ENCODE measurements at places on chromosomes 6 and 20.

GRCh38 chr6:85771925-85772430, 129.3 kb upstream of the SYNCRIP start:
- no peak for DNase-seq

DNA sequence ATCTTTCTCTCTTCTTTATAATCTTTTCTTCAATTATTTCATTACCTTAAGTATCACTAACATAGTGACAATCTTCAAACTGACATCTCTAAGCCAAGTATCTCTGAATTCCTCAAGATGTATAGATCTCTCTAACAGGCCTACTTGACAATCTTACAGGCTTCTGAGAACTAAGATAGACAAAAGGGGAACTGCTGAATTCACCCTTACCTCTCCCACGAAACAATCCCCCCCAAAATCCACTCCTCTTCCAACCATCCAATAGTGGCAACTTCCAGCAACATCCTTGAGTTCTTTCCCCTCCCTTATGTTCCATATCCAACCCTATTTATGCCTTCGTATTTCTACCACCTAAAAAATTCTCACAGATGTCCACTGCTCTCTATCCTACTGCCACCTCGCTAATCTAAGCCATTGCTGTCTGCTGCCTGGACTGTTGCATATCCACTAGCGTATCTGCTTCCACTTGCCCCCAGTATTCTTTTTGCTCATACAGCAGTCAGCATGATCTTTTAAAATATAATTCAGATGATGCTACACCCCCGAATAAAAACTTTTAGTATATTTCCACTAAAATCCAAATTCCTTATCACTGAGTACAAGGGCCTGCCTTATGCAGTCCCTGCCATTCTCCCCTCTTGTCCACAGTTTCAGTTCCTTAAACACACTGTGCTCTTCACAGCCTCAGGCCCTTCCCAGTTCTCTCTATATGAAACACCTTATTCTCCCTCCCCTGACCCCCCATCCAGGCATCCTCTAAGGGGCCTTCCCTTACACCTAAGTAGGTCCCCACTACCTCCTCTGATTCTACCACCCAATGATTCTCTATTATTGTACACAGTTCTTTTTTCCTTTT, 8.0 kb downstream of the REPS1 start:
- no peak for DNase-seq

DNA sequence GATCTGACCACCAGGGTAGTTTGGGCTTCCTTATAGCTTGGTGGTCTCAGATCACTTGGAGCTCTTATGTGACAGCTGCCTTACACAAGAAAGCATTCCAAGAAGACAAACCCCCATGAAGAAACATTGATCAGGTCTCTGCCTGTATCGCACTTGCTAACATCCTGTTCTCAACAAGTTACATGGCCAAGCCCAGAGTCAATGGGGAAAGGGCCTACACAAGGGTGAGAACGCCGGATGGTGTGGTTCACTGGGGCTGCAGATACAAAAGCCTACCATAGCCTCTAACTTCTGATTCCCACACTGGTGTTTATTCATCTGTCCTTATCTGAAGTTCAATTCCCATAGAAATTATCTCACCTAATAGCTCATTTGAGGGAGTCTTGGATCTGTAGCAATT, 235.5 kb downstream of the SYNDIG1 start:
- no peak for DNase-seq

- no peak for DNase-seq
Observed at GRCh38 chr6:139679516-139680179, 305.2 kb upstream of the CITED2 start.

GRCh38 chr6:21149470-21149869, 444.1 kb upstream of the SOX4 start:
- DNase-seq: no peak

- DNase-seq: no peak
Observed at GRCh38 chr6:147970970-147971369, 371.7 kb upstream of the SASH1 start.

- DNase-seq: no peak
Observed at GRCh38 chr6:131646249-131646670, 9.2 kb downstream of the ENPP3 start.

DNA sequence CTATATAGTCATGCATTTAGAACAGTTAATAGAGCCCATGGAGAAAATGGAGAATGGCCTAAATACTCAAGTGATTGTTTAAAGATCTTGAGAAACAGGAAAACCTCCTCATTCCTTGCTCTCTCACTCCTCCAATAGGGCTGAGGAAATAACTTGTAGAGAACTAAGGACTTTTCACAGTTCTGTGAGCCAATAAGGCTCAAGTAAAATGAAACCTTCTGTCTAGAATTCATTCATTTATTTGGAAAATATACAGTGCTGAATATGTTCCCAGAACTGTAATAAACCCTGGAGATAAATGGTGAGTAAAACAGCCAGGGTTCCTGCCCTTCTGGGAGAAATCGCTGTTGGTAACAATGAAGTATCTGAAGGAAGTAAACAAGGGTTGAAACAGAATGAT, 35.3 kb downstream of the ELOVL2 start:
- no peak for DNase-seq

DNA sequence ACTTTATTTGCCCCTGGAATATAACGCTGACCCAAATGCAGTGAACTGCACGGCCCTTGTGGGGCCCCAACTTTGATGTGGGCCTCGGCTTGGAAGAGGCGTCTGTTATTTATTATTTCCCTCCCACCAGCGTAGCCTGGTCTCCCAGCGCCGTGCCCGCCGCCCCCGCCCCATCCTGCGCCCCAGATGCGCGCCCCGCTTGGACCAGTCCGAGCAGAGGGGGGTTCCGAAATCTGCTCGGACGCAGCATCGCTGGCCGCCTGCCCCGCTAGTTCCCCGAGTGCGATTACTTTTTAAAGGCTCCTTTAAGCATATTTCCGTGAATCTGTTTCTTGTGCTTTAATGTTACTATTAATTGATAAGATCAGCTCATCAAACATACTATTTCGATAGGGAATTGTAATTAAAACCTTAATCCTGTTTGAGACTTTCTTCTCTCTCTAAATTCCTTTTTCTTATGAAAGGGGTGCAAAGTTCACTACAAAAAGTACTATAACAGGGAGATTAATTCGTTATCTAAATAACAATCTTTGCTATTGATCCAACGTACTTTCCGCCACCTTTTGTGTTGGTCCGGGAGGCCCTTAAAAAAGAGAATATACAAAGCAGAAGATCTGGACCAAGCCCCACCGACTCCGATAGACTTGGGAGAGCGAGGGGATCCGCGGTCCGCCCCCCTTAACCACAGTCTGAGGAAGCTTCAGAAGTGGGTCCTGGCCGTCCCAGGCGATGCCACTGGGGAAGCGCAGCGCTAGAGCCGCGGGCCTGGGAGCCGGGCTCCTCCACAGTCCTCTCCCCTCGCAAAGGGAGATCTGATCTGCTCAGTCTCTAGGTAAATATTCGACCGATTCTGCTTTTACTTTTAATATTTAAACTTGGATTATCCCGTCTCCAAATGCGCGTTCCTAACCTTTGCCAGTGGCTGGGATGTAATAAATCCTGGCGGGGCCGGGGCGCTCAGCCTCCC, 10.2 kb downstream of the POU3F2 start:
- no peak for DNase-seq

DNA sequence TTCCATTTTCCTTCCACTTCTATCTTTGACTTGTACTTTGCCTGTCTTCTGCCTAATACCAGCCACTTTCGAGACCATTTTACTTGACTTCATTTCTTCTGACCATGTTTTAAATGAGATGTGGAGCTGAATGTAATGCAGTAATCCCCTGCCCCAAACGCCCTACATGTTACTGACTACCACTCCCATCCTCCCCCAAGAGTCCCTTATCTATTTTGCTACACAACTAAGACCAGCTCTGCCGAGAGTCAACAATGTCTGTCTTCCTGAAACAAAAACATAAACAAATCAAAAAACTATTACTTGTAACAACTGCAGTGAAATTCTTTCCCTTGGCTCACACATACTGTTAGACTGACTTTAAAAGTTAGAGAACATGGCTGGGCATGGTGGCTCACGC, 27.1 kb upstream of the KIAA1586 start:
- DNase-seq: no peak

GRCh38 chr6:169904051-169904922, 152.9 kb downstream of the ERMARD start:
- no peak for DNase-seq

DNA sequence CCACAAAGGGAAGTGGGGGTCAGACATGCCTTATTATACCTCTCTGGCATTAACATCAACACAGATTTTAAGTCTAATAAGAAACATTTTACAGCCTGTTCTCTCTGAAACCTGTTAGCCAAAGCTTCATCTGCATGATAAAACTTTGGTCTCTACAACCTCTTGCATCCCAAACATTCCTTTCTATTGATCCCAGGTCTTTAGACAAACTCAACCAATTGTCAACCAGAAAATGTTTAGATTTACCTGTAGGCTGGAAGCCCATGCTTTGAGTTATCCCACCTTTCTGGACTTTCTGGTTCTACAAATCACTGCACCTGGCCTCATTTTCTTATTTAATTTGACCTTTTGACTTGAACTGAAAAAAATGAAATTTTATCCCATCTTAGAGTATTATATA, 20.8 kb downstream of the MCM8 start:
- DNase-seq: no peak

DNA sequence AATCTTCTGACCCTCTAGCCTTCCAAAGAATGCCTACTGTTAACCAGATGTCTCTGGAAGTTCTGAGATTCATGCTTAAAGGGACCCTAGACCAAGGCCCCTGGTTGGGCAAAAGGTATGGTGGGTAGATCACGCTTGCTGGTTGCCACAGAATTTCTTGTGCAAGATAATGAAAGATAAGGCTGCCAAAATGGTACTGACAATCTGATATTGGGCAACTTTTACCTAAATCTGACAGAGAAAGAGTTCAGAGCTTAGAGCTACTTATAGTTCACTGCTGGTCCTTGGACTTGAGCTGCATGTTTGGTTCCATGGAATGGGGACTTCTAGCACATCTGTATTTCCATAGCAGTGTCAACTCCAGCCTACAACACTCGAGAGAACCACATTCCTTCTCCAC, 12.0 kb downstream of the DEFB114 start:
- DNase-seq: no peak

- no peak for DNase-seq
Observed at GRCh38 chr6:38264605-38265004, 375.1 kb downstream of the BTBD9 start.

DNA sequence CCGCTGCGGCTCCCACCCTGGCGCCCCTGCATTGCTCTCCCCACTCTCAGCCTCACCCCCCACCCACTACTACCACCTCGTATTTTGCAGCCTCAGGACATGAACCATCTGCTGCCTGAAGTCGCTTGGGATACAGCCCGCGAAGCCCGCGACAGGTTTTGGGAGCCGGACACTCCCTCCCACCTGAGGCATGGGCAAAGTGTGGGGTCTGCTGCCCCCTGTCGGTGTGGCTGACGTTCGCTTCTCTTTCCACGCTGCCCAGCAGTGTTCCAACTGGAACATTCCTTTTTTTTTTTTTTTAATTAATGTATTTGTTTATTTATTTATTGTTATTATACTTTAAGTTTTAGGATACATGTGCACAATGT, 15.3 kb upstream of the LPA start:
- no peak for DNase-seq

GRCh38 chr20:3000852-3001523, 42.4 kb upstream of the GNRH2 start:
- no peak for DNase-seq

DNA sequence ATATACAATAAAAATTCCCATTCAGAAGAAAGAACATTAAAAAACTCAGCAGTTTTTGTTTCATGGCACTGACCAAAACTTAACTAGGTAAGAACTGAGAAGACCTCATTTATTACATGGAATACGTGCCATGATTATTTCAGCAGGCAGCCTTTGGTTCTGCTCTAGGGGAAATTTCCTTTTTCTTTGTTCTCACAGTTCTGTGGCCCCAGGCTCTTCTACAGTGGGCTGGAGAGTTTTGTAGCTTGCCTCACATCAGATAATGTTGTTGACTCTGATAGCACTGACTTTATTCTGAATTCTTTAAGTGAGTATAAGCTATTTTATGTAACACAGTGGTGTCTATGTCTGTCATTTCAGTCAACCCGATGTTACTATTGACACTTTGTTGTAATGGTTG, 844.3 kb downstream of the TBC1D32 start:
- no peak for DNase-seq

GRCh38 chr6:118719351-118720124, 68.1 kb upstream of the CEP85L start:
- DNase-seq: no peak

DNA sequence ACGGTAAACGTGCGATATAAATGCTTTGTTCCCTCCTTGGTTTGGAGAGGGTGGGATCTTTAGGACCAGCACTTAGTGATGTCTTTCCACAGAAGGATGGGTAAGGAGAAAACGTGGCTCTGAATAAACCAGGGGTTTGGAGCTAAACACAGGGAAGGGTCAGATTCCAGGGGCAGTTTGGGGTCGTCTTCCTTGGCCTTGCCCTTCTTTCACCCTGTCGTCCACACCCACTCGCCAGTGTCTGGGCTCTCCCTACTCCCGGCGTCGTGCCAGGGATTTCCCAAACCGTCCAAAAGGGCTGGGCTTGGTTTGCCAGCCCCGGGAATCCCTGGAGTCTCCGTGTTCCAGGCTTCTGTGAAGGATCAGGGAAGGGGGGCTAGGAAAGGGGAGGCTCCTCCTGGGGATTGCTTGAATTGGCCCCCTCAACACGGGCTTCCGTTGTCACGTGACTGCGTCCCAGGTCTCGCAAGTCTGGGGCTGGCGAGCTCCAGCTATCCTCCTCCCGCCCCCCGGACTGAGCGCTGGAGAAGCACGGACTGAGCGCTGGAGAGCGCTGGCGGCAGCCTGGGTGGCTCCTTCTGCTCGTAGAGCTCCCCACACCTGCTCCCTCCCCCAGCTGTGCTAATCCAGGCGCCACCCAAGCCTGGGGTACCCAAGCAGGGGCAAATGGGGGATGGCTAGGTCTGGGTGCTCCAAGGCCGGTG, 9.4 kb upstream of the ARMC12 start:
- no peak for DNase-seq

DNA sequence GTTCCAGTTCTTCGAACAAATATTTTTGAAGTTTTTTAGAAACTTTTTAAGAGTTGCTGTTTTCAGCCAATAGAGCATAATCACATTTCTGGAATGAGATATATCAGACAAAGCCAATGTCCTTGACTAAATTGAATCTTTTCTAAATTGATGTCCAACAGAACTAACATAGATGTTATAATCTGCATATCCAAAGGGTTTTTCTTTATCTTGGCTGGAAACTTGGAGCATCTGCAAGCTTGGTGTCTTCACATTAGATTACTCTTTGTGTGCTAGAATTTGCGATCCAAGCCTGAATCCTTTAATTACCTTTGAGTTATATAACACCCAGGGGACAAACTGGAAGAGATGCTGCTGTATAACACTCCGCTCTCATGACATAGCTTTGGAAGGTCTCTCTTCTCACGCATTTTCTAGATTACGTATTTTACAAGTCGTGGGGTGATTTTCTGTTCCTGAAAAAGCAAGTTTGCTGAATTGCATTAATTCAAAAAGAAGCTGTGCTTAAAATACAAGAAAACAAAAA, 64.4 kb upstream of the FUCA2 start:
- no peak for DNase-seq

GRCh38 chr20:22453244-22454080, 130.9 kb downstream of the FOXA2 start:
- no peak for DNase-seq

- DNase-seq: no peak
Observed at GRCh38 chr20:41169791-41170351, 32.5 kb downstream of the PLCG1 start.

GRCh38 chr6:32126880-32127279, 1.2 kb downstream of the ATF6B start:
- DNase-seq: no peak

All from stimulated activated CD4-positive, alpha-beta T cell treated with anti-CD3 and anti-CD28 coated beads, Interleukin-15, amount 100 ng/mL, for 1 hour (primary cell).